Heart left ventricle (tissue), 16 donors: ENCODE measurements at places on chromosomes 7 and 10. TPM values are rescaled to one million over a fixed set of nuclear protein-coding genes. Genes with fewer than 3 reads are reported as not detected.

DNA sequence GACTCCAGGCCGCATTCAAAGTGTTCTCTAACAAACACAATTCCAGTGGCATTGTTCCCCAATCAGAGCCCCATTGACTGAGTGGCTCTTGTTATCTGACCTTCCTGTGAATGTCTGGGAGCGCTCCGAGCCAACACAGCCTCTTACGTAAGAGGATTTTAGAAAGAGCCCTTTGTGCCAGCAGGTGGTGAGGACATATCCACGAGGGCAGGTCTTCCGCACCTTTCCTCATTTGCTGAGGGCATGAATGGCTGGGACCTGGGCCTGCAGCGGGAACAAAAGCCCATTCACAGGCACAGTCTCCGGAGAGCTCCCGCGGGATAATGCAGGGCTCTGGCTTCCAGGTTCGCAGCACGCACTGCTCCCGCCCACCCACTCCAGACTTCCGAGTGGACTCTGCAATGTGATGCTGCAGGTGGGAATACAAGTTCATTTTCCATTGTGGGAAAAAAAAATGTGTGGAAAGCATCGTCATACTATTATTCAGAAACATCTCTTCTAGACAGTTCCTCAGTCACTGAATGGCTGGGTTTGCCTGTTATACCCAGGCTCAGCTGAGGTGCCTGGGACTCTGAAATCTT is 295.0 kb upstream of the IGFBP3 start:
- DNase-seq: peak; percentile 66

DNA sequence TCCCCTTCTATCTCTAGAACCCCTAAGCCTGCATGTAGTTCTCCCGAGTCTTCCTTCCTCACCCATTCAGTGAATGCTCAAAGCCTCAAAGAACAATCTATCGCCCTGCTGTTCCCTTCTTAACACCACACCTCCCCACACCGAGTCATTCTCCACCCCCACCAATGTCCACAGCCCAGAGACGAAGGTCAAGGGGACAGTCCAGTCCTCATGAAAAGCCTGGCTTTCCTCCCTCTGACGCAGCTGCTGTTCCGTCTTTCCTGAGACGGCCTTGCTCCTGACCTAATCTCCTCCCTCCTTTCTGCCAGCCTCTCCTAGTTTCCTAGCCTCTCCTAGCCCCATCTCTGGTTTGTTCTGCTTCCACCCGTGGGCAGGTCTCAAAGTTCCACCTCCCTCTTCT is 9.2 kb downstream of the MOSPD3 start:
- no peak for DNase-seq

DNA sequence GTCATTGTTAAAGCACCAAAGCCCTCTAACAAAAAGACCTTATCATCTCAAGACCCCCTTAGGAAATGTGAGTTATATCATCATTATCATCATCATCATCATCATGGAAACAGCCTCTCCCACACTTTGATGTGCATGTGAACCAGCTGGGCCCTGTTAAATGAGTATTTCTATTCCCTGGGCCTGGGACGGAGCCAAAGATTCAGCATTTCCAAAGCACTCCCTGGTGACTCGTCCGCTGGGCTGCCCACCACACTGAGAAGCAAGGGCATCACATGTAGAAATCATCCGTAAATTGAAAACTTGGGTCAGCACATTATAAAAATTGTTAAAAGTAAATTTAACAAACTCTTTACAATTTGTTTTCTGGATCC is 88.6 kb downstream of the PTPRN2 start:
- no peak for DNase-seq

DNA sequence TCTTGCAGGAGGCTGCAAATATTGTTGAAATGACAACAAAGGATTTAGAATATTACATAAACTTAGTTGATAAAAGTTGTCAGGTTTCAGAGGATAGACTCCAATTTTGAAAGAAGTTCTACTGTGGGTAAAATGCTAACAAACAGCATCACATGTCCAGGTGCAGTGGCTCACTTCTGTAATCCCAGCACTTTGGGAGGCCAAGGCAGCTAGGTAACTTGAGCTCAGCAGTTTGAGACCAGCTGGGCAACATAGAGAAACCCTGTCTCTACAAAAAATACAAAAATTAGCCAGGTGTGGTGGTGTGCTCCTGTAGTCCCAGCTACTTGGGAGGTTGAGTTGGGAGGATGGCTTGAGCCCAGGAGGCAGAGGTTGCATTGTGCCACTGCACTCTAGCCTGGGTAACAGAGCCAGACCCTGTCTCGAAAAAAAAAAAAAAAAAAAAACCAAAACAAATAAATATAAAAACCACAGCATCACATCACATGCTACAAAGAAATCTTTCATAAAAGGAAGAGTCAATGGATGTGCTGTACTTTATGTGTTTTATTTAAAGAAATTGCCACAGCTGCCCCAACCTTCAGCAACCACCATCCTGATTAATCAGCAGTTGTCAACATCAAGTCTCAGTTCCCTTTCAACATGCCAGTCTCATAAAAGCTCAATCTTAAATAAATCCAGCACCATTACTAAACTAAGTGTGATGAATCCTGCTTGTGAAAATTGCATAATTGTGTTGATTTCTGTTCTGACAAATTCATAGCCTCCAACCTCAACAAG is 83.2 kb upstream of the MBL2 start:
- DNase-seq: no peak

- DNase-seq: no peak
Measured at GRCh38 chr10:938941-939678, 7.6 kb upstream of the LARP4B start.

GRCh38 chr7:4607311-4607729 is 74.8 kb upstream of the FOXK1 start:
- DNase-seq: no peak

GRCh38 chr7:65325793-65326432 is 47.7 kb upstream of the ZNF92 start:
- no peak for DNase-seq

DNA sequence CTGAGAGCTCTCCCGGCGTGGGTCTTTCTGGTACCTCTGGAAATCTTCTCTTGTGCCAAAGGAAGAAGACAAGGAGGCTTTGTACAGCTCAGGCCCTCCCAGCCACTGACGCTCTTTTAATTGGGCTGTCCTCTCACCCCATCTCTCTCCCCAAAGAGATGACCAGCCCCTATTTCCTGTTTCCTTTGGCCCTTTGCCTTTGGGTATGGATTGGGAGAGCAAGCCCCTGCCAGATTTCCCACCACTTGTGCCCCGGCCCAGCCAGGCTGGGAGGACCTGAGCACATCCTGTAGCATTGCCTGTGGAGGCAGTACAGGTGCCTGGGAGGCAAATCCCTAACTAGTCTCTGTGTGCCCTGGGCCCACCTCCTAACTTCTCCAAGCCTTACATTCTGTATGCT is 5.7 kb upstream of the PLAC9 start:
- no peak for DNase-seq

The CLCN1 gene
- not detected for polyA plus RNA-seq

The OR9A2 gene
- polyA plus RNA-seq: not detected

The AGMO gene
- 0.12 TPM for polyA plus RNA-seq

The TFPI2 gene
- 10.1 TPM for polyA plus RNA-seq
